ENCODE measurements at places on chromosomes 2 and 18. TPM values are rescaled to one million over a fixed set of nuclear protein-coding genes. Genes with fewer than 3 reads are reported as not detected.

CRYGC gene
- not detected for total RNA-seq

EDAR gene
- total RNA-seq: 0.05 TPM

ADD2 gene
- total RNA-seq: 25.0 TPM

PLEKHH2 gene
- total RNA-seq: 2.1 TPM

MAPRE3 gene
- total RNA-seq: 11.4 TPM

SCN3A gene
- total RNA-seq: 0.02 TPM

IL1R2 gene
- total RNA-seq: 1.1 TPM

PDE11A gene
- 0.43 TPM for total RNA-seq

SIX2 gene
- 2.8 TPM for total RNA-seq

CHRNG gene
- not detected for total RNA-seq

LGALSL gene
- 11.0 TPM for total RNA-seq

ACVR2A gene
- 4.2 TPM for total RNA-seq

SCN9A gene
- 3.7 TPM for total RNA-seq

POTEE gene
- 0.07 TPM for total RNA-seq

MALL gene
- 148 TPM for total RNA-seq

DNAH6 gene
- total RNA-seq: 0.02 TPM

SCRN3 gene
- total RNA-seq: 14.6 TPM

SCYGR4 gene
- total RNA-seq: not detected

CXCR1 gene
- not detected for total RNA-seq

CAVIN2 gene
- total RNA-seq: 45.9 TPM

PLB1 gene
- total RNA-seq: 1.9 TPM

NLRC4 gene
- total RNA-seq: 0.11 TPM

SLC25A52 gene
- not detected for total RNA-seq

SERPINB12 gene
- total RNA-seq: not detected

TFCP2L1 gene
- total RNA-seq: 29.7 TPM

KIF5C gene
- 0.28 TPM for total RNA-seq

CNGA3 gene
- 0.02 TPM for total RNA-seq

ALPI gene
- total RNA-seq: not detected

NT5DC4 gene
- total RNA-seq: 0.94 TPM

TSN gene
- 56.6 TPM for total RNA-seq

ASAP2 gene
- total RNA-seq: 45.3 TPM

ZSCAN30 gene
- 0.84 TPM for total RNA-seq

SLC5A7 gene
- not detected for total RNA-seq

FABP1 gene
- not detected for total RNA-seq

UGT1A10 gene
- total RNA-seq: 0.11 TPM

CCDC68 gene
- total RNA-seq: 4.8 TPM

DNAH7 gene
- total RNA-seq: 1.2 TPM

CDC42EP3 gene
- total RNA-seq: 95.3 TPM

CYP1B1 gene
- total RNA-seq: 4.5 TPM

LRRTM4 gene
- not detected for total RNA-seq

RAB31 gene
- total RNA-seq: 21.4 TPM

NT5C1B gene
- total RNA-seq: not detected

GEN1 gene
- 10.7 TPM for total RNA-seq
